ENCODE measurements at places on chromosomes 13 and 19.

- DNase-seq: no peak
Observed at GRCh38 chr19:41527089-41527488, 48.9 kb upstream of the CEACAM21 start.

DNA sequence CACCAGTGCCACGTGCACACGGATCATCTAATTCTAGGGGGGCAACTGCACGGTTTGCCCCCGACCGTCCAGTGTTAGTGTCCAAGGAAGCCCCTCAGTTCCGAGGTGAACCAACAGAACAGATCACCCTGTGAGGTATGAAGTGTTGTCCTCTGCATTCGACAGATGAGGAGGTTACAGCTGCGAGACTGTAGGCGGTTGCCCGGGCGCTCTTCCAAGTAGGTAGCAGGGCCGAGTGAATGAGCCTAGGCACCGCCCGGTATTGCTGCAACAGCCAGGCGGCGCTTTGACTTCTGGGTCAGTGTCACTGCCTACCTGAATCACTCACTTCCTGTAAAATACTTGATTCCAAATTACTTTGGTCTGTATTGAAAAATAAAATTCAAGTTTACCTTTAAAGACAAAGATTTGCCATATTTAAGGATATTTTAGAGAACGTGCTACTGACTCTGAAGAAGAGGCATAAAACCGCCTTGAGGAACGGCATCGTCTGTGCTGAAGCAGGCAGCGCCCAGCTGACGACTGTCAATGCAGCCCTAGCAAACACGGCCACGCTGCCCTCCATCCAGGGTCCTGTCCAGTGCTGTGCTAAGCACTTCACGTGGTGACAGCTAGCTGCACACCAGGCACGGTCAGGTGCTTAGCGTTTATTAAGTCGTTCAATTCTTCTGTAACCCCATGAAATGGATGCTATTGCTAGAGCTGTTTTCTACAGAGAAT is 19.3 kb upstream of the RASA3 start:
- DNase-seq: peak; percentile 71

GRCh38 chr13:97068151-97068550 is 73.9 kb upstream of the OXGR1 start:
- DNase-seq: no peak

- DNase-seq: no peak
Observed at GRCh38 chr13:110835721-110836604, 78.9 kb downstream of the ANKRD10 start.

DNA sequence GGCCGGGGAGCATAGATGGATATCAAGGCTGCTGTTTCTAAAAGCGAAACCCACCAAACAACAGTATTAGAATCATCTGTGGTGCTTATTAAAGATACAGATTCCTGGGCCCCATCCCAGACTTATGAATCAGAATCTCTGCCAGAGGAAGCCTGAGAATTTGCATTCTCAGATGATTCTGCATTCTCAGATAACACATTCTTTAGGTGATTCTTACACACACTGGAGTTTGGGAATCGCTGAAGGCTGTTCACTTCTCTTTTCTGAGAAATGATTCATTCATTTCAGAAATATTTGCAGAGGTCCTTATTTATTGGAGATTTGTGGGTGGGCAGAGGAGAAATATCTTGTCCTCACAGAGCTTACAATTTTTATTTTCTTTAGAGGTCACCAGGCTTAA is 24.4 kb downstream of the ALOX5AP start:
- DNase-seq: no peak

- DNase-seq: peak; percentile 74
Observed at GRCh38 chr19:38683393-38684077, 36.1 kb downstream of the ACTN4 start.

Data from CD4-positive, alpha-beta T cell treated with Interleukin-15 for 4 hours (primary cell).